ENCODE measurements at places on chromosomes 2 and 18.

DNA sequence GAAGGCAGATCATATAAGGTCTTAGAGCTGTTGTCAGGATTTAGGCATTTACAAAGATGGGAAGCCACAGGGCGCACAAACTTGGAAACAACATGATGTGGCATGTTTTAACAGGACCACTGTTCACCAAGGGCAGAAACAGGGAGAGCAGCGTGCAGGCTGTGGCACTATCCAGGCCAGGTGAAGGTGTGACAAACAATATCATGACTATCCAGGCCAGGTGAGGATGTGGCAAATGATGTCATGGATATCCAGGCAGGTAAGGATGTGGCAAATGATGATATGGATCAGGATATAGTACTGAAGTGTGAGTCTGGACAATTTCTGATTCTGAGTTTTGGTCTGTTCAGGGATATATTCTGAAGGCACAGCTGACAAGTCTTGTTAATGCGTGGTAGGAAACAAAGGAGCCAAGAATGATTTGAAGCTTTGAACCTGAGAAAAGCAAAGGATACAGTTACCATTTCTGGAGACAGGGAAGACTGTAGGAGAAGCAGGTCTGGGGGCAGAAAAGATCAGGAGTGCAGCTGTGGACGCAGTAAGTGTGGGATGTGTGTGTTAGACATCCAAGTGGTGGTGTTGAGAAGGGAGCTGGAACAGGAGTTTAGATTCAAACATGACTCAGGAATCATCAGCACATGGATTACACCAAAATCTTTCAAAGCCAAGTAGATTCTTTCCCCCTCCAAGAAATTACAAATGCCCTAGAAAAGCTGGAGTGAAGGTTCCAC lies 205.9 kb downstream of the TMEM163 start:
- no peaks in the 10 kb centered on the region for H3K4me1 ChIP-seq
- no peaks in the 10 kb centered on the region for H3K27me3 ChIP-seq
- no peak overlapping the region for H3K4me3 ChIP-seq
- H3K27ac ChIP-seq = no peak overlapping the region
- no peaks in the 10 kb centered on the region for H3K36me3 ChIP-seq
- DNase-seq = no peak

DNA sequence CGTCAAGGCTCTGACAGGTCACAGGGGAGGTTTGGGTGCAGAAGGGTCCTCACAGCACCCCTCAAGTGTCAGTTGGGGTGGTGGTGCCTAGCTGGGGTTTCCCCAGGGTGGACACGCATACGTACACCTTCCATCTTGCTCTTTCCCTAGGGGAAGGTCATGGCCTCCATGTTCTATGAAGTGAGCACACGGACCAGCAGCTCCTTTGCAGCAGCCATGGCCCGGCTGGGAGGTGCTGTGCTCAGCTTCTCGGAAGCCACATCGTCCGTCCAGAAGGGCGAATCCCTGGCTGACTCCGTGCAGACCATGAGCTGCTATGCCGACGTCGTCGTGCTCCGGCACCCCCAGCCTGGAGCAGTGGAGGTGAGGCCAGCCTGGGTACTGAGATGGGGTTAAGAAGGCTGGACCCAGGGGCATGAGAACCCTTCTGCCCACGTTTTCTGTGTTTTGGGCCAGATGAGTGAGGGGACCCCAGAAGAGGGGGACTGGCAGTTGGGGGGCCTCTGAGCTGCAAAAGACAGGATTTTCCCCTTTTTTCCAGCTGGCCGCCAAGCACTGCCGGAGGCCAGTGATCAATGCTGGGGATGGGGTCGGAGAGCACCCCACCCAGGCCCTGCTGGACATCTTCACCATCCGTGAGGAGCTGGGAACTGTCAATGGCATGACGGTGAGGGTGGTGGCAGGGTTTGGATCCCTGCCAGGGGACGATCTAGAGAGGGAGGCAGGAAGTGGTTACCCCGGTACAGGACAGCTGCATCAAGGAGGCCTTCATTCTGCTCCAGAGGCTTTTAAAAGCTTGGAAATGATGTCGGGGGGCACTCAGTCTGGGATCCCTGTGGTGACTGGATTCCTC lies 20.9 kb downstream of the SLC30A3 start:
- H3K4me3 ChIP-seq = no peak overlapping the region
- DNase-seq = no peak

DNA sequence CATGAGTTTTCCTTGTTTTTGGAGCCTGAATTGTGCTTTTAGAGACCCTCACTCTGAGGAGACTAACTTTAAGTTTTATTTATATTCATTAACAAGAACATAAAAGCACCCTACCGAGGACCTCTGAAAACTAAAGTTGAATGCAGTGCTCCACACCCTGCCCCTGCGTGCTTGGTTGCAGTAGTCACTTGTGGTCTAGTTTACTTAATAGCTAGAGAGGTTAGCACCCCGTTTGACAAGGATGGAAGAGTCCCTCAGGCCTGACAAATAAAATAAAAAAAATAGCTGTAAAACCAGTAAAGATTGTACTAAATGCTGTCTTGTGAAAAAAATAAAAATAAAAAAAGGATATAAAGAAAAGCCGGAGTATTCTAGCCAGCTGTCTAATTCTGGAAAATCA lies 395.2 kb downstream of the MTX2 start:
- DNase-seq = no peak
- H3K4me1 ChIP-seq = no peaks in the 10 kb centered on the region
- peaks cover 8% of the 10 kb centered on the region for H3K27me3 ChIP-seq
- H3K4me3 ChIP-seq = no peak overlapping the region

- H3K27me3 ChIP-seq = no peaks in the 10 kb centered on the region
- no peaks in the 10 kb centered on the region for H3K4me1 ChIP-seq
- H3K4me3 ChIP-seq = no peak overlapping the region
- no peak overlapping the region for H3K27ac ChIP-seq
- no peaks in the 10 kb centered on the region for H3K36me3 ChIP-seq
- DNase-seq = no peak
Measured at GRCh38 chr2:2689306-2689705, 358.2 kb upstream of the MYT1L start.

GRCh38 chr2:151766437-151767153 lies 32.3 kb upstream of the NEB start:
- DNase-seq = no peak
- H3K4me3 ChIP-seq = no peak overlapping the region
- no peaks in the 10 kb centered on the region for H3K36me3 ChIP-seq
- no peak overlapping the region for H3K27ac ChIP-seq
- H3K27me3 ChIP-seq = no peaks in the 10 kb centered on the region

DNA sequence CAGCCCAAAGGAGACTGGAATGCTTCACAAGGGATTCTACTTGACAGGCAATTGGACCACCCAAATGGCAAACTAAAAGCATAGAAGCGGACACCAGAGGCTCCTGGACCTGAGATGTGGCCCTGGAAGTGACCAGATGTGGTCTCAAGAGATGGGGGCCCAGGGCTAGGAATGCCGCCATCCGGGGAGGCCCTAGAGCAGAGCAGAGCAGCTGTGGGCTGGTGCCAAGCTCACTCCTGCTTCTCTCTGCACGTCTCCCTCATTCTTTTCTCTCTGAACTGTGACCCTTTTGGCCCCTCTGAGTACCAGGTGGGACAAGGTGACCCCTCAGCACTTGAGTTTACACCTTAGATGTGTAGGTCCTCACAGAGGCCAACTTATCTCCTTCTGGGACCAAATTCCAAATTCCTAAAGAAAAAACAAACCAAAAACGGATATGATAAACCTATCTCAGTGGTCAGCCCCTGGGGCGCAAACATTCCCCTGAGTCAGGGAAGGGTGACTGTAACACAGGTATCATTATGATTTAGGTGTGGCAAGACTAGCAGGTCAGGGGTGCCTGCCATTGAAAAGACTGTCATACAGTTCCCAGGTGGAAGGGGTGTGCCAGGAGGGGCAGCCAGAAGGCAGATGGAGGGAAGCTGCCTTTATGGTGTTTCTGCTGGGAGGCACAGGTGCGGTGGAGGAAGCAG lies 6.5 kb upstream of the IL1R2 start:
- peaks cover 16% of the 10 kb centered on the region for H3K4me1 ChIP-seq
- no peak for DNase-seq
- no peak overlapping the region for H3K4me3 ChIP-seq
- H3K27ac ChIP-seq = no peak overlapping the region
- H3K36me3 ChIP-seq = no peaks in the 10 kb centered on the region

DNA sequence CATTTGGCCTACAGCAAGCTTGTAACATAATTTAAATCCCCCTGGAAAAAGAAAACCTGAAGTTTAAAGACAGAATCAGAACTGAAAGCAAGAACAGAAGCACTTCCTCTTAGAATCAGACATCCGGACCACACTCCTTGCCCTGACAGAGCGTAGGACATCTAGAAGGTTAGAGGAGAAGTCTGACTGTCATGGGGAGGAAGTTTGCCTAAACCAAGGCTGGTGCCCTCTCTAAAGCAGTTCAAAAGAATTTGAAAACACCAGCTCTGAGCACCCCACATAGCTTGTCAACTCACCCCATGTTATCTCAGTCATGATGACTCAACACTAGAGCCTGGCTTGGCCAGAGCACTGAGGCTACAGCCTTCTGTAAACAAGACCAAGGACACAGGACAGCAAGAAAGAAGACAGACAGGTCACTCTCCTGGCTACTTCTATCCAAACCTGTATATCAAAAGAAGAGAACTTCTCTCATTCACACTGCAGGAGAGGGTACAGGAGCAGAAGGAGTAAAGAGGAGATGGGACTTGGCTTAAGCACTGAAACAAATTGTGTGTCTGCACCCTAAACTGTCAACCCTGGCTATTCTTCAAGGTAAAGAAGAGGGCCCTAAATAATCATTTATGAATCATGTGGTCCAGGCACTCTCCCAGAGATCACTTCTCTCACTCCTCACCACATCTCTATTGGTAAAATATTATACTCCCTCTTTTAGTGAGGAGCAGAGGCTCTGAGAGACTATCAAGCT lies 198.6 kb downstream of the MEMO1 start:
- no peak overlapping the region for H3K27ac ChIP-seq
- no peak overlapping the region for H3K4me3 ChIP-seq
- H3K36me3 ChIP-seq = no peaks in the 10 kb centered on the region

Data from liver (tissue), 10 donors.